ENCODE measurements at places on chromosomes 1 and 21.

- no peak for DNase-seq
Observed at GRCh38 chr1:192133350-192133926, 24.8 kb upstream of the RGS18 start.

GRCh38 chr1:11802616-11802972, 3.2 kb downstream of the MTHFR start:
- no peak for DNase-seq

- no peak for DNase-seq
Observed at GRCh38 chr1:12649971-12650421, 6.1 kb downstream of the AADACL4 start.

GRCh38 chr1:35062518-35063196, 16.5 kb upstream of the ZMYM1 start:
- no peak for DNase-seq

GRCh38 chr1:169892927-169893644, 610 bp downstream of the SCYL3 start:
- DNase-seq = no peak

DNA sequence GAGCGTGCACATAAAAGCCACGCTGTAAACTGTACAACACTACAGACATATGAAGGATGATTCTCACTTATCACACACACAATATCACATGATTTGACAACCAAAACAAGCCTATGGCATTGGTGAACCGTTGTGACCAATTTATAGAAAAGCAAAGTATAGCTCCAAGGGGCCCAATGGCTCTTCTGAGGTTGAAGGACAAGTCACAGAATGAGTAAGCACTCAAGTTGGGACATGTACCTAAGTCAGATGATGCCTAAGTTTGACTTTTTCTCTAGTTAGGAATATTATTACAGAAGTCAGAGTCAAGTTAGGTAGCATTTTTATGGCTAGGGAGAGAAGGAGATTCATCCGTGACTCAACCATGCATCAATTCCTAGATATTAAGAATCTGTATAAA, 45.7 kb downstream of the PLPP3 start:
- DNase-seq = no peak

DNA sequence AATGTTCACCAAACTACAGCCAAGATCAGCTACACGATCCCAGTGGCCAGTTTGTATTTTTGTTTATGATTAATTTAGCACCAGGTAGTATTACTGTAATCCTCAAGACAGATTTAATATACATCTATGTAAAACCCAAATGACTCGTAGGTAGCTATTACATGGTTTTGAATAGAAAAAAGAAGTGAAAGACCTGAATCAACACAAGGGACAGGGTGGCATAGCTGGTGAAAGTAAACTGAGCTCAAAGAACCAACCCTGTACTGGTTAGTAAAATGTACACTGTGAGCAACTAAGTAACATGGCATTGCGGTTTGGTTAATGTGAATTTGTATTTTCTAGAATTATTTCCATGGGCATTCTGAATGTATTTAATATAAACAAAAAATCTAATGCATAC, 8.8 kb downstream of the GPATCH2 start:
- no peak for DNase-seq

GRCh38 chr1:156860113-156860627, 495 bp upstream of the NTRK1 start:
- DNase-seq = peak; percentile 76

DNA sequence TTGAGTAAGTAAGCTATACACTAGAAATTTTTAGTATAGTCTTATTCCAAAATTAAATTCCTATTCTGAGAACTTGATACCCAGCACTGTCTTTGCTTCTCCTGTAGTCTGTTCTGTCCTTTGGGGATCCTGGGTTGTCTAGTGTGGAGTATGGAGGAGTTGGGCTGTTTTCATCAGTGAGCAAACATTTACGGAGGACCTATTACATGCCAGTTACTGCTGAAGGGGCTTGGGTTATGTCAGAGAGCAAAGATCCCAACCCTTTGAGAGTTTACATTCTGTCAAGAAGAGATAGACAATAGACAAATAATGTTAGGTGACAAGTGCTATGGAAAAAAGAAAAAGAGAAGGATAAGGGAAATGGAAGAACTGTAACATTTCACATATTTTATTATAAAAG, 9.0 kb downstream of the TRAPPC10 start:
- DNase-seq = no peak

DNA sequence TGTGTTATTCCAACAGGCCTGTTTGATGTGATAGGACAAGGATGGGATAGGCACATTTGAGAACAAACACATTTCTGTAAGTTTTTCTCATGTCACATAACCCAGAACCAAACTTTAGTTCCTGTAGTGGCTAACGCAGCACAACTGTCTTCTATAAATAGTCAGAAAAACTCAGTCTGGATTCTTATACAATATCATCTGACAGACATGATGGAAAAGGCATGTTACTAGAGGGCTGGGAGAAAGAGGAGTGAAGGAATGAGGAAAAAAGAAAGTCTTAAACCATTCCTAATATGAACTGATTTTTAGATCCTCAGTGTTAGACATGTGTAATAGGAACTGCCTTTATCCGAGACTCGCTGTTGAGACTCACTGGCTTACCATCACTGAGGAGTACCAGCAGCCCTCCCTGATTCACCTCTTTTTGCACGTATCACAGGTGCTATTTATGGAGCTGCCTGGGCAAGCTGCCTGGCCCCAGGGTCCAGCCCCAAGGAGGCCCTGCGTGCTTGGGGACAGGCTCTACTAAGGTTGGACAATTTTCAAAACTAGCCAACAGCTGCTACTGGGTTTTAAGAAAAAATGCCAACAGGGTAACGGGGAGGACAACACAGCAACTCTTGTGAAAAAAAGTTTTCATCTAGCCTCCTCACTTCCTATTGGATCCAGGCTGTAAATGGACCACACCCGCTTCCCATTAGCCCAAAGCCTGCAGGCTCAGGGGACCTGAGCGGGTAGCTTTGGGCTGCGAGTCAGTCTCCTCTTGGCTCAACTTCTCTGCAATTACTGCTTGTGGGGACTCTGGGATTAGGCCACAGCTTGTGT, 30.7 kb upstream of the SERBP1 start:
- DNase-seq = no peak

- DNase-seq = no peak
Observed at GRCh38 chr1:228980232-228980937, 245.1 kb downstream of the RHOU start.

GRCh38 chr1:205444931-205445645, 10.8 kb downstream of the BLACAT1 start:
- DNase-seq = peak; percentile 84

DNA sequence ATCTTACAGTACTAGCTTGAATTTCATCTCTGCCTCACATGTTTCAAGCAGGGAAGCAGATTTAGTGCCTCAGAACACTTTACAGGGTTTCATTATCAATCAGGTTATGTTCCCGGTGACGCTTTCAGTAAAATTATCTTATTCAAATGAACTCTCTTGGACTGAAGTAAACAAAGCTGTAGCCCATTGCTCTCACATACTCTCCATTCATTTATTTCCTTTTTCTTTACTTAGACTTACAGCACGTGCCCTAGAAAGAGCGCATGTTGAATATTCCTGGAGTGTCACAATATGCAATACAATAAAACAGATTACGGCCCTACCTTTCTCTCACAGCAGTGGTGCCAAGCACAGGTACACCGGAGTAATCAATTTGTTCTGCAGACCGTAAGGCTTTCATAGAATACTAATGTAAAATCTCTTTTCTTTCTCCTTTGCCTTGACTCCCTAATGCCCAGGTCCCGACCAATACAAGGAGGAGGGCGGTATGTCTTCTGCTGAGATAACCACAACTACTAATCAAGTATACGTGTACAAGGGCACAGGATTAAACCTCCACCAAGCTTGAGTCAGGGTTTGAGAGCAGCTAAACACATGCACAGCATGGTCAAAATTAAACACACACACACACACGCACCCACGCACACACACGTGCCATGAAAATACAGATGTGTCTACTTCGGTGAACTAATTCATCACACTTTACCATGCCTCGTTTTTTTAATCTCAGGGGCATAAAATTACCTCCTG, 62.8 kb downstream of the NRIP1 start:
- DNase-seq = no peak

DNA sequence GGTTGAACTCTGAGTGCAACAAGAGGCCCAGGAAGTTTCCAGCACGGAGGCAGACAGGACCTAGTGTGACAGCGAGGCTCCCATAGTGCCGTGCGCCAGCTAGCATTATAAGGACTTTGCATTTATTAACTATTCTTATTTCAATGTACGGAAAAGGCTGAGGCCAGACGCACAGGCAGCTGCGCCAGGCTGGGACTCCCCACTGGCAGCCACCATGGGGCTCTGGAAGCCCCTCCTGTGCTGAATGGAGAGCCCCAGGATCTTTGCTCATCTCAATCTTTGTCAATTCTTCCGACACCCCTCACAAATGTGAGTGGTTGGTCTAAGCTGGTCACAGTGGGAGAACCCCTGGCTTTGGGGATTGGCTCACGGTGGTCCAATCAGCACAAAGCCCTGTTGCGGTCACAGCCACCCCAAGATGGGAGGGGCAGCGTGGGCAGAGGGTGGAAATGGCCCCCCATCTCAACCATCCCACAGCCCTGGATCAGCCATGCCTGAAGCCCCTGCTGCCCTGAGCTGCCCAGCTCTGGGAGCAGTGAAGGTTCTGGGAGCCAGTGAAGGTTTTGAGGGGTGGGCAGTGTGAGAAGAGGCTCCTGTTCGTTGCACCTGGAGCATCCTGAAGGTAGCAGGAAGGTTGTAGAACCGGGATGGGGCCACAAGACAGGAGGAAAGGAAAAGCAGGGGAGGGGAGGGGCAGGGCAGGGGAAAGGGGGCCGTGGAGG, 59.5 kb upstream of the ADARB1 start:
- peak; percentile 6 for DNase-seq

DNA sequence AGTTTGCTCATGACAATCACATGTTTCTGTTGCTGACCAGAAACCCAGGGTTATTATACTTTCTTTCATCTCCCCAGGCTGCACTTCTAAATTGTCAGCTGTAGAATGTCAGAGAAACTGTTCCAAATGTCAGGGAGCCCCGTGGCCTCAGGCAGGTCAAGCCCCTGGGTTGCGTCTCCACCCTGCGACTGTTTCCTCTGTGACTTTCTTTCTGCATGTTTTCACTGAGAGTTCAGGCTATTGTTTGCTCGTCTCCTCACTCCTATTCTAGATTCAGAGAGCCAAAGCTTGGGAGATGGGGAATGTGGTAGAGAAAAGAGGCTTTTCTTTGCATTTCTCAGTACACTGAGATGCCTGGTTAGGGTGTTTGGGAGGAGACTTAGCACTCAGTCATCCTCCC, 97.4 kb downstream of the CENPF start:
- no peak for DNase-seq

DNA sequence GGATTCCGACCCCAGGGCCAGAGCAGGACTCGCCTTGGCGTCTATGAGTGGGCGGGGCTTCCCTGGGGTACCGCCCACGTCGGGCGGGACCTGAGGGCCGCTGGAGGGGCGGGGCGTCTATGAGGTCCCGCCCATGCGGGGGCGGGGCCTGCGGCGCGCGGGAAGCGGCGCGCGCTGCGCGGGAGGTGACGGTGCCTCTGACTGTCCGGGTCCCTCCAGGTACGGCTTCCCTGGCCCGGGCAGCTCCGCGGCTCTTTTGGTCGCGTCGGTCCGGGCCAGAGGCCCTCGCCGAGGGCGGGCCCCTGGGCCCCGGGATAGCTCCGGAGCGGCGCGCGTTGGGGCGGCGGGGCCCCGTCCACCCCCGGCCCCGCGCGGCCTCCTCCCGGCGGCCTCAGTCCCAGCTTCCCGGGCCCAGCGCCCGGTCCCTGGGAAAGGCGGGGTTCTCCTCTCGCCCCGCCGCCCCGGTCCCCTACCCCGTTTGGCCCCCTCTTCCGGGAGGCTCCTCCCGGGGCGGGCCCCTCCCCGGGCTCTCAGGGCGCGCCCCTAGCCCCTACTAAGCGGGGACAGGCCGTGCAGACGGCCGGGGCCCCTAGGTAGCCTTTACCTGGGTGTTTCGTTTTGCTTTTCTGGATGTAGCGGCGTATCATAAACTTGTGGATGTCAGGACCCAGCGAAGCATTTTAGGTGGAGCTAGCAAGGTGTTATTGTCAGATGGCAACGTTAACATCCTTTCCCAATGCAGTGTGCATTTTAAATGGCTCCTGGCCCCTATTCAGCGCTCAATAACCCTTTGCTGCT, at the start of gene CHAF1B:
TSS of gene CHAF1B (plus strand) at position 160 of the 798 bp plus-strand sequence. CDS start 745 bp downstream, outside the sequence.
- DNase-seq = peak; percentile 89

GRCh38 chr1:6815726-6816125, 30.5 kb downstream of the CAMTA1 start:
- no peak for DNase-seq

DNA sequence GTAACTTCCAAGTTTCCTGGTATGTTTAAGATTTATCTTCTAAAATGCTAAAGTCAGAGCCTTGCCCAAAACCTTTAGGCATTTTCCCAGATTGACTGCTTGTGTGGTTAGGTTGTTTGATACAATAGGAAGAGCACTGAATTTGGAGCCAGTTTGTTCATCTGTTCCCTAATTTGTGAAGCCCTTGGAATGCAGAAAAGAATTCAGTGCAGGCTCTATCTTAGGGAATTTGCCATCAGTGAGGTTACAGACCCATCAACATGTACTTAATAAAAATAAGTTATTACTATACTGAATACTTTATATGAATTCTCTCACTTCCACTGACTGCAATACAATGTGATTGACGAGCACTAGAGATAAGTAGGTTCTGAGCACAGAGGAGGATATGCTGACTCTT, 120.2 kb downstream of the PIK3R3 start:
- DNase-seq = no peak

DNA sequence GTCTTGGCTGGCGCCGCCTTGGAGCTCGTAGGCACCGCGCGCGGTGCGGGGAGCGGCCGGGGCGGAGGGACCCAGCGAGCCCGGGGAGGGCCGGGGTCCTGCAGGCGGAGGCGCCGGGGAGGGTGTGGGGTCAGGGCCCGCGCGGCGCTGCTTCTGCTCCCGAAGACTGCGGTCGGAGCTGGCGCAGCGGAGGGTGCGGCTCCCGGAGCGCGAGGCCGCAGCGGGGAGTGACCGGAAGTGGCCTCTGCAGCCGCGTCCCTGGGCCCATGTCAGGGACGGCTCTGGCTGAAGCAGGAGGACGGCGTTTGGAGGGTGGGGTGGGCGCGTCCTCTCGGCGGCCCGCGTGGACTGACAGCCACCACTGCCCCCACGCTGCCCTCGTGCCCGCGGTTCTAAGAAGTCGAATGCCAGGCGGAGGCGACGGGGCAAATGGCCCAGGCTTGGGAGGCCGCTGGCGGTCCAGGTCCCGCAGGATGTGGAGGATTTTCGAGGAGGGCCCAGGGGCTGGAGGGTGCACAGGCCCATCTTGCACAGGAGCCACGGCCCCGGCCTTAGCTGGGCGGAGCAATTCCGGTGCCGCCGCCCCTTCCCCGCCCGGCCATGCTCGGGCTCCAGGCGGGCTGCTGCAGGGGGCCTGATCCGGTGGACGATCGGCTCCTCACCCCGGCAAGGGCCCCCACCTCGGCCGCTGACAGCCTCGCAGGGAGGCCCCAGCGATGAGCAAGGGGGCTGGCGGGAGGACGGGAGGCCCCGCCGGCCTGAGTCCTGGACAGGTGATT, 7.7 kb upstream of the ZNF669 start:
- peak; percentile 54 for DNase-seq

DNA sequence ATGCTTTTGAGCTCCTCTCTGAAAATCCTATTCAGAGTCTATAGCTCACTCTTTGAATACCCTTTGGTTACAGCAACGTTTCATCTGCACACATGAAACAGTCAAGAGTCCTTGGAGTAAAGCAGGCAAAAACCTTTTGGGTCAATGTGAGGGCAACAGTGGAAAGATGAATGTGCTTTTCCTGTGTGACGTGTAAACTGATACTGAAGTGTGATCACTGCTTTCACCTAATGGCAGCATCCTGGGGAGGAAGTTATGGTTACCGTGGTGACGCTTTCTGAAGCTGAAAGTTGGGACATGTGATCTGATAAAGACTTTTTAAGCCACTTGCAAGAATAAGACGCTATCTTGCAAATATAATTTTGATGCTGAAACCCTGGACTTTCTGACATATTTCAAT, 160.0 kb downstream of the SEC16B start:
- no peak for DNase-seq
